Right hindlimb (tissue), 1 donor: ENCODE measurements at places on chromosomes 1 and 21.

- no peak for DNase-seq
Observed at GRCh38 chr1:17575797-17576518, 36.5 kb downstream of the ARHGEF10L start.

GRCh38 chr1:149916898-149917252, 769 bp downstream of the SV2A start:
- DNase-seq: no peak

GRCh38 chr1:226001963-226002666, 3.0 kb upstream of the SDE2 start:
- DNase-seq: peak; percentile 58

DNA sequence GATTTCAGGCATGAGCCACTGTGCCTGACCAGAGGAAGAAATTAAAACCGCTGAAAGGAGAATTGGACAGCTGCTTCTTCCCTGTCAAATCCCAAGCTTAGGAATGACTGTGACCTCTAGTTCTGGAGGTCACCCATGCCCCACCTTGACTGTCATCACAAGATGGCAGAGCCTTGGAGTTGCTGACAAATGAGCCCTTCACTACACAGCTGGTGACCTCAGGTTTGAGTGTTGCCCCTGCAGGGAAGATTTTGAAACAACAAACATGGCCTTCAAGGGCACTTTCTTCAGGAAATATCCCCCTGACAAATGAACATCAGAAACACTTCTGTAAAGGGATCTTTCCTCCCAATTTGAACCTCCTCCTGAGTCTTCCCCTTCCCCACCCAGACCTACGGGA, 6.9 kb upstream of the SLC45A3 start:
- DNase-seq: no peak

DNA sequence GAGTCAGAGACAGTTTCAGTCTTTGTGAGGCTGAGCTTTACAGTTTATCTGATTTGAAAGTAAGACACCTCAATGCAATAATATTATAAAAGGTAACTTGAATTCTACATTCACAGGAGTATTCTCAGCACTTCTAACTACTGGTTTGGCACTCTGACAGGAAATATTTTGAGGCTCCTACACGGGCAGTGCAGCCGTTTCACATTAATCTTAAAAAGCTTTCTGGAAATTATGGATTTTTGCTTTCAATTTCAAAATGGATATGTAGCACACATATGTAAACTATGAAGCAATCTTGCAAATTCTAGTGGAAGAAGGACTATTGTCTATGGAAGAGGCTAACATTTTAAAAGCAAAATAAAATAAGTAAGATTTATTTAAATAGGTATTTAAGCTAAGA, 262.9 kb upstream of the SNX7 start:
- no peak for DNase-seq

GRCh38 chr1:238951809-238952208, 434.6 kb upstream of the CHRM3 start:
- DNase-seq: no peak

GRCh38 chr1:169951108-169951507, 57.4 kb upstream of the SCYL3 start:
- no peak for DNase-seq

- no peak for DNase-seq
Observed at GRCh38 chr1:36269408-36269838, 36.7 kb upstream of the SH3D21 start.

GRCh38 chr1:180815188-180815587, 97.5 kb upstream of the KIAA1614 start:
- no peak for DNase-seq

GRCh38 chr1:186188736-186189135, 186.3 kb downstream of the TPR start:
- no peak for DNase-seq

DNA sequence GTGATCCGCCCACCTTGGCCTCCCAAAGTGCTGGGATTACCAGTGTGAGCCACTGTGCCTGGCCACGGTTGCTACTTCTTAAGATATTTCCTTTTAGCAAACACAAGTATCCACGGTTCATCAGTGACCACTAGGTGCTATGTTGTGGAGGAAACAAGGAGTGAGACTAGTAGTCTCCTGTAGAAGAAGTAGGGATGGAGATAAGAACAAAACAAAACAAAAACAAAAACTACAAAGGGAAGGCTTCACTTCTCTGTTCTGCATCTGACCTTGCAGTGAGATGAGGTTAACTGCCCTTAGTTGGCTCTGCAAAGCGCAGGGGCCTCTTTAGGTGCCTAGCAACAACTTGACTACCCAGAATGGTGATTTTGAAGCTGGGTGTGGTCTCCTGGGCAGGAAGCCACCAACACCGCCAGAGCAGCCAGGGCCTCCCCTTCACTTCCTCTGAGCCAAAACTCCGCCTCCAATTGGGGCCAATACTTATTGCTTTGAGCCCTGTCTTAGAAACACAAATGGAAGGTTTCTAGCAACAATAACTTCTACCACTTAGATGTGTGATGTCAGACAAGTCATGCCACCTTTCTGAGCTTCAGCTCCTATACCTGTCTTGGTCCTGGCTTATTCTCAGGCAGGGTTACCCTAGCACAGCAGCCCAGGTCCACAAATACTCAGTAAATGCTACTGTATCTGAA, 12.8 kb upstream of the CDC42 start:
- peak; percentile 90 for DNase-seq

DNA sequence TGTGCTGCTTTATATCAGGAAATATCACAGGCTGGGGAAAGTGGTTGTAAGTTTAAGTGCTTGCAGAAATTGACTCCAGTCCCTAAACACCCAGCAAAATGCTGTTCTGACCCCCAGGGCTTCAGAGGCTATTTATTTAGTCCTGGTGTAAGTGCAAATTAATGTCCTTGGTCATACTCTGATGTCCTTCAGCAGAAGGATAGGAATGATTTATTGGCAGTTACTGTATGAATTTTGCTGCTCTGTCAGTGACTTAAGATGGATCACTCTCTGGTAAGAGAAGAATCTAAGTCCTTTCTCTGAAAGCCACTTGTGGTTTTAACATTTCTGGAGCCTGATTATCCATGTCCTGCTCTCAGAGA, 21.9 kb downstream of the FAM20B start:
- no peak for DNase-seq

GRCh38 chr1:232837087-232837486, 31.9 kb downstream of the MAP10 start:
- no peak for DNase-seq

GRCh38 chr1:38094711-38095290, 48.2 kb upstream of the POU3F1 start:
- no peak for DNase-seq
